ENCODE measurements at places on chromosomes 2 and 18.

DNA sequence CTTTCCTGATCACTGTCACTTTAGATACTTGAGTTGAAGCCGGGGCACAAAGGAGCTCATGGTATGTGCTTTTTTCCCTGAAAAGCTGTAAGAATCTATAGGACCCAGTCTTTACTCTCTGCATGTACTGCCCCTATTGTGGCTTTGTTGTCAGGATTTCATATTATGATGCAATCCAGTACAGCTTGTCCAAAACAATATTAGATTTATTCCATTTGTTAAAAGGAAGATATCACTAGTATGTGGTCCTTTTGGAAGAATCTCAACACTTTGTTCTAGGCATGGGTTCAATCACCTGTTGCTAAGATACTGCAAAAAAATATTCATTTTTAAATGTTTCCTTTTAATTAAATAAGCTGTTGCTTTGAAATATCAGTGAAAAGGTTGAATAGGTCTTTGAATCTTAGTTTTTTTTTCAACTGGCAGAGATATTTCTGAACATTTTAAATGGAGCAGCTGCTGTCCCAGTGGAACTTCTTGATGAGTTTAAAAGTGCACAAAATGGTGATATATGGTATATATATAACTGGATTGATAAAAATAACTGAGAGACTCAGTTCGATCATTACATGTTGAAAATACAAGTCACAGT lies 256.6 kb upstream of the NT5C1B start:
- no peak for DNase-seq

GRCh38 chr2:98911376-98912154 lies 24.5 kb downstream of the CRACDL start:
- DNase-seq: no peak

- no peak for DNase-seq
Observed at GRCh38 chr2:141201016-141201565, 929.7 kb downstream of the LRP1B start.

GRCh38 chr2:238003234-238004031 lies 36.6 kb downstream of the UBE2F start:
- DNase-seq: no peak

- no peak for DNase-seq
Observed at GRCh38 chr2:216583606-216584005, 49.6 kb upstream of the IGFBP2 start.

DNA sequence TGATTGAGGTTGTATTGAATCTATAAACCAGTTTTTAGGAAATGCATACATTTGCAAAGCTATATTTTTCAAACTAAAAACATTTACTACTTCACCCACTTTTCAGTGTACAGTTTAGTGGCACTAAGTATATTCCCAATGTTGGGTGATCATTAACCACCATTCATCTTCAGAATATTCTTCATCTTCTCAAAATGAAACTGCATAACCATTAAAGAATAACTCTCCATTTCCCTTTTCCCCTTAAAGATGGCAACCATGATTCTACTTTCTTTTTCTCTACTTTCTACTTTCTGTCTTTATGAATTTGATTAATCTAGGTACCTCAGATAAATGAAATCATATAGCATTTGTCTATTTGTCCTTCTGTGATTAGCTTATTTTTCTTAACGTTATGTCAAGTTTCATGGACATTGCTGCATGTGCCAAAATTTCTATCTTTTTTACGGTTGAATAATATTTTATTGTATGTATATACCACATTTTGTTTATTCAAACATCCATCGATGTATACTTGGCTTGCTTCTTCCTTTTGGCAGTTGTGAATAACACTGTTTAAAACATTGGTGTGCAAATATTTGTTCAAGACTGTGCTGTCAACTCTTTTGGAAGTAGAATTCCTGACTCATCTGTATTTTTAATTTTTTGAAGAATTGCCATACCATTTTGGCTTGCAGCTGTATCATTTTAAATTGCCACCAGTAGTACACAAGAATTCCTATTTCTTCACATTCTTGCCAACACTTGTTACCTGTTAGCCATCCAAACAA lies 104.9 kb downstream of the RPRM start:
- DNase-seq: no peak

DNA sequence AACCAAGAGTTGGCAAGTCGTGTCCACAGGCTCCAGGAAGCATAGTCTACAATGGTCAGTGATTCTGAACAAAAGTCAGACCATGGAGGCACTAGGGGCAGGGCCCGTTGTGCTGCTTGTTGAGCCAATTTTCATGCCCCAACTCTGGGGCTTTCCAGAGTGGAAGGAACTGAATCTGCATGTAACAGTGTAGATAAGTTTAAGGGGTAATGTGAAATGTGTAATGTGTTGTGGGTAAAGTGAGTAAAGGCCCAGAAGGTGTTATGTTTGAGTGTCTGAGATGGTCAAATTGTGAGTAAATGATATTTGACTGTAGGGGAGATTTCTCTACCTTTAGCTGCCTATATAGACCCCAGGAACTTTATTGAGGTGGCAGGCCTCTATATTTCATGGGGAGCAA lies 1336.5 kb upstream of the SLC39A10 start:
- DNase-seq: no peak

GRCh38 chr2:67919490-67919889 lies 143.3 kb downstream of the C1D start:
- DNase-seq: no peak

- no peak for DNase-seq
Observed at GRCh38 chr2:67799886-67800285, 262.9 kb downstream of the C1D start.

GRCh38 chr2:123895651-123896050 lies 129.4 kb upstream of the CNTNAP5 start:
- no peak for DNase-seq

DNA sequence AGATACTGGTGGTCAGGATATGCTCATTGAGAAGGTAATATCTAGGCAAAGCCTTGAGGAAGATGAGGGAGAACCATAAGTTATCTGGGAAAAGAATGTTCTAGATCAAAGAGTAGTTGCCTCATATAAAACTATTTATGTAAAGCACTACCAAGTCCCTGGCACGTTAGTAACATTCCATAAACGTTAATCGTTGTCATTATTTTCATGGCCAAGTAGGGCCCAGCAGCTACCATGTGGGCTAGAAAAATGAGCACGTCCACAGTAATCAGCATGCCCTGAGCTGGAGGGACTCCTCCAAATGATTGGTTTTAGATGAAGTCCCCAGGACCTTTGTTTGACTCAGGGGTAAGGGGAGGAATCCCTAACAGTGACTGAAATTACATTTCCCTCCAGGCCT lies 32.7 kb upstream of the AFTPH start:
- no peak for DNase-seq

Measured in activated gamma-delta T cell treated with anti-CD3 and anti-CD28 coated beads, Interleukin-2, amount 50 U/mL, for 16 hours (primary cell).